ENCODE measurements at places on chromosomes 1 and 21.
A peak's percentile ranks its signal among the peaks of the same experiment; 100 is the strongest.

- DNase-seq, result no peak
Measured at GRCh38 chr1:159315381-159315780, 13.2 kb downstream of the FCER1A start.

- DNase-seq, result no peak
Measured at GRCh38 chr1:107679411-107679953, 285.5 kb downstream of the VAV3 start.

- DNase-seq, result no peak
Measured at GRCh38 chr1:247360991-247361731, 29.5 kb upstream of the ZNF496 start.

DNA sequence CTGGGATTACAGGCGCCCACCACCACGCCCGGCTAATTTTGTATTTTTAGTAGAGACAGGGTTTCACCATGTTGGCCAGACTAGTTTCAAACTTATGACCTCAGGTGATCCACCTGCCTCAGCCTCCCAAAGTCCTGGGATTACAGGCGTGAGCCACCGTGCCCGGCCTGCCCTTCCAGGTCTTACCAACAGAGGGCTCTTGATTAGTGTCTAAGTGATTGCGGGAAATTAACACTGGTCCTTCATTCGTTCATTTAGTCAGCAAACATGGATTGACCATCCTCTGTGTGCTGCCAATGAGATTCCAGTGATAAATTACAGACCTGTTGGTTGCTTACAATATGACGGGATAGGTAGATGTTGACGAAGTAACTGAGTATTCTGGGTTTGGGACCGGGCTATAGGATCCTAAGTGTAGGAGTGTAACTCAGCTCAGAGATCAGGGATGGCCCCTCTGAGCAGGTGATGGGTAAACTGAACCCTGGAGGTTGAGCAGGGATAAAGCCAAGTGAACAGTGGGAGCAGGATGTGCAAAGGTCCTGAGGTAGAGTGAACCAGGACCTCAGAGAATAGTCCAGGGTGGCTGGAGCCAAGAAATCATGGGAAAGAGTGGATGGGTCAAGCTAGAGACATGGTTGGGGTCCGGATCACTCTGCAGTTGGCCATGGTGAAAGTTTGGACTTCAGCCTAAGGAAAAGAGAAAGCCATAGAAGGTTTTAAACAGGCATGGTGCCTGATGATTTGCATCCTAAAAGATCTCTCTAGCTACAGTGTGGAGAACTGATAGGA is 171.2 kb downstream of the KAZN start:
- DNase-seq, result no peak

GRCh38 chr1:48718705-48719104 is 58.0 kb downstream of the BEND5 start:
- DNase-seq, result no peak

- DNase-seq, result no peak
Measured at GRCh38 chr1:235351441-235351840, 15.8 kb upstream of the TBCE start.

DNA sequence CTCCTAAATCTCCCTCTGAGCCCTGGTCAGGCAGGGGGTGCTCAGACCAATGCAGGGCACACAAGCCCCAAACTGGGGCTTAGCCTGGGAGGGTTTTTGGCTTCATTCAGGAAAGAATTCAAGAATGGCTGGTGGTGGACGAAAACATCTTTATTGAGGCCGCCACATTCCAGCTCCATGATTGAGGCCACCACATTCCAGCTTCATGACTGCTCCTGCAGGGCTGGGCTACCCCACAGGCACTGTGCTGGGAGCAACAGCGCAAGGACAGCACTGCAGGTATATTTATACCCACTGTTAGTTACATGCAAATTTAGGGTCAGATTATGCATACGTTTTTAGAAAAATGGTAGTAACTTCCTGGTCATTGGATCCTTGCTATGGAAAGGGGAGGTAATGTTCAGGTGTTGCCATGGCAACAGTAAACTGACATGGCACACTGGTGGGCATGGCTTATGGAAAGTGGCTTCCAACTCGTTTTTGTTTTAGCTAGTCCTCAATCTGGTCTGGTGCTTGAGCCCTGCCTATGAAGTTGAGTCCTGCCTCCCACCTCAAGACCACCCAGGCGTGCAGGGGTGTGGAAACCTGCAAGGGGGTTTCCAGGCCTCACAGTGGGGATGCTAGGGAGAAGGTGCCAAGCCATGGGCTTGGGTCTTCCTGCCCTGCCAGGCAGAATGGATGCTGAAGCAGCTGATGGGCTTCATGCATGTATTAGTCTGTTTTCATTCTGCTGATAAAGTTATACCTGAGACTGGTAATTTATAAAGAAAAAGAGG is 348.7 kb upstream of the AJAP1 start:
- DNase-seq, result no peak

DNA sequence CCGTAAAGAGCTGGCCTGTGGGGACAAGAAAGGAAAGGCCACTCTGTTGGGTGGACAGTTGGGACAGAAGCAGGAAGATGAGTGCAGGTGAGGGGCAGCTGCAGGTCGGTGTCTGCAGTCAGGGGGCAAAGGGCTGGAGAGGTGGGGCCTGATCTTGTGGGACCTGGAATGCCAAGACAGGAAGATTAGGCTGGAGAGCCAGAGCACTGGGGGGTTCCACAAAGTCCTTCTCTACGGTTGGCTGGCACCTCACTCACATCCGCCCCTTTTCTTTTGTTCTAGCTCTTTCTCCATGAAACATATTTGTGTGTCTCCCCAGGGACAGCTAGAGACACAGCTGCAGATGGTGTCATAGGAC is 404.1 kb downstream of the PTPRU start:
- peak; percentile 15 for DNase-seq

- no peak for DNase-seq
Measured at GRCh38 chr1:109167001-109167506, 46.7 kb upstream of the SARS1 start.

GRCh38 chr1:67536957-67537666 is 106.9 kb upstream of the SERBP1 start:
- peak; percentile 78 for DNase-seq

DNA sequence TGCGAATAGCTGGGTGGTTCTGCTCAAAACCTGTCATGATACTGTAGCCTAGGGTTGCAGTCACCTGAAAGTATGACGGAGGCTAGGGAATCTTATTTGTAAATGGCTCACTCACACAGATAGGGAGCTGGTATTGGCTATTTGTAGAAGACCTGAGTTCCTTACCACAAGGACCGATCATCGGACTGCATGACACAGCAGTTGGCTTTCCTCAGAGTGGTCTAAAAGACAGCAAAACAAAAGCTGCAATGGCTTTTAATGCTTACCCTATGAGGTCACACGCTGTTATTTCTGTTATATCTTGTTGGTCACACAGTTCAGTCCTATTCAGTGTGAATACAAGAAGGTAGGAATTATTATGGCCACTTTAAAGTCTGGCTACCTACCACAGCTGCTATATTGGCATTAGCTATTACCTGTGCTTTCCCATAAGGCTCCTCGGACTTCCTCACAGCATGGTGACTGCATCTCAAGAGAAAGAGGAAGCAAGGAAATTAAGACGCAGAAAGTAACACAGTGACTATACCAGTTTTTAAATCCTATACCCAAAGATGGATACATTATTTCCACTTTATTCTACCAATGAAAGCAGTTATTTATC is 68.4 kb upstream of the LRRC7 start:
- DNase-seq, result no peak

- no peak for DNase-seq
Measured at GRCh38 chr1:82221721-82222120, 421.0 kb downstream of the ADGRL2 start.

DNA sequence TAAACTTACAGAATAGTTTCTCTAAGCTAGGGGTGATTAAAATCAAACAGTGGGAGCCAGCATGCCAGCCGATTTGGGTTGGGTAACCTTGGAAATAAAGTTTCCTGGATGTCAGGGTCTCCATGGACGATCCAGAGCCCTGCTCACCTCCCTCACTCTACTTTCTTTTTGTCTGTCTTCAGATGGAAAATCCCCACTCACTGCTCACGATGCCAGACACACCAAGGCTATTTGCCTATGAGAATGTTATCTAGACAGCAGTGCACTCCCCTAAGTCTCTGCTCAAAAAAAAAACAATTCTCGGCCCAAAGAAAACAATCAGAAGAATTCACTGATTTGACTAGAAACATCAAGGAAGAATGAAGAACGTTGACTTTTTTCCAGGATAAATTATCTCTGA is 13.9 kb downstream of the SLAMF7 start:
- DNase-seq, result no peak

DNA sequence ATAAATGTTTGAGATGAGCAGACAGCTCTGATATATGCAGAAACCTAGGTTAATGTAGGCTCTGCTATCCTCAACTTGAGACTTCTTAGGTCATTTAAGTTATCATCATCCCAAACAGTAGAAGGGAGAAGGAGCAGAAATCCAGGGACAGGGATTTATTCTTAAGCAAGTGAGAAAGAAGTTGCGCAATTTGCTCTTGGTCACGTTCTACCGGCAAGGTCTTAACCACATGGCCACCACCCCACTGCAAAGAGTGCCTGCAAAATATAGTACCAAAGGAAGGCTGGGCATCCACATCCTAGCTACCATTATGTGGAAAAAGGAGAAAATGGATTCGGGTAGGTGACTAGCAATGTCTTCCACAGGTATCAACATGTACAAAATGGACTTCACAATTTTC is 25.2 kb downstream of the CRNN start:
- no peak for DNase-seq

DNA sequence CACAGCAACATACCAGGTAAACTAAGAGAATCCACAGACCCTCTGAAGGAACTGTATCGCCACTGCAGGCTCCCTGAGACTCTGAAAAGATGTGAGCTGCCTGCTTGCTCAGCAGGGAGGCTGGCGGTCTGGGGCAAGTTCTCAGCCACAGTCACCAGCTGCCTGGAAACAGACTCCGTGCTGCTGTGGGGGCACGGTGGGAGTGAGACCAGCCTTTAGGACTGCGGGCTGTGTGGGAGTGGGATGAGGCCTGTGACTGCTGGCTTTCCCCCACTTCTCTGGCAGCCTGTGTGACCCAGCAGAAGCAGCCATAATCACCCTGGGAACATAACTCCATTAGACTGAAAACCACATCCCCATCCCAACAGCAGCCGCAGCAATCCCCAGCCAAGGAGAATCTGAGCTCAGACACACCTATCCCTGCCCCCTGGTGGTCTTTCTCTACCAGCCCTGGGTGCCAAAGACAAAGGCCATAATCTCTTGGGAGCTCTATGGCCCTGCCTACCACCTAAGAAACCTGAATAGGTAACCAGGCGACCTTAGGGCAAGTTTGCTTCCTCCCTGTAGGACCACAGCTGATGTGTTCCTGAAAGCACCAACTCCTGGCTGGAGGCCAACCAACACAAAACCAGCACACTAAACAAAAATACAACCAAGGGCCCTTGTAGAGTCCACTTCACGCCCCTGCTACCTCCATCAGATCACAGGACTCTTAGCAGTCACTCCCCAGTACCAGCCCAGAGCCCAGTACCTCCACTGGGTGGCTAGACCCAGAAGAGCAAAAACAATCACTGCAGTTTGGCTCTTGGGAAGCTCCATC is 151.5 kb downstream of the SMYD3 start:
- DNase-seq, result no peak

GRCh38 chr1:194474701-194475100 is 1288.3 kb upstream of the B3GALT2 start:
- DNase-seq, result no peak

- DNase-seq, result no peak
Measured at GRCh38 chr21:41808094-41808493, 41.2 kb upstream of the RIPK4 start.

- DNase-seq, result no peak
Measured at GRCh38 chr1:59040486-59040885, 256.4 kb upstream of the FGGY start.

DNA sequence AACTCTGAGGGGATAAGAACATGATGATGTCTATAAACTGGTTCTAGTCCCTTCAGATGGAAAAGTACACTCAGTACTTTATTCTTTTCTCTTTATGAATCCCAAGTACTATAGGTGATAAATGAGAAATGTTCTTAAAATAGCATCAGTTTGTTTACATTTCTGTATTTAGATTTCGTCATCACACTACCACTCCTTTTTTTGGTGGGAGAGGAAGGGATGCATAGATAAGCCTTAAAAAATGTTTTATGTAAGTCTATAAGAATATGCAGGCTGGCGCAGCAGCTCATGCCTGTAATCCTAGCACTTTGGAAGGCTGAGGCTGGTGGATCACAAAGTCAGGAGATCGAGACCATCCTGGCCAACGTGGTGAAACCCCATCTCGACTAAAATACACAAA is 144.8 kb downstream of the USP25 start:
- no peak for DNase-seq

DNA sequence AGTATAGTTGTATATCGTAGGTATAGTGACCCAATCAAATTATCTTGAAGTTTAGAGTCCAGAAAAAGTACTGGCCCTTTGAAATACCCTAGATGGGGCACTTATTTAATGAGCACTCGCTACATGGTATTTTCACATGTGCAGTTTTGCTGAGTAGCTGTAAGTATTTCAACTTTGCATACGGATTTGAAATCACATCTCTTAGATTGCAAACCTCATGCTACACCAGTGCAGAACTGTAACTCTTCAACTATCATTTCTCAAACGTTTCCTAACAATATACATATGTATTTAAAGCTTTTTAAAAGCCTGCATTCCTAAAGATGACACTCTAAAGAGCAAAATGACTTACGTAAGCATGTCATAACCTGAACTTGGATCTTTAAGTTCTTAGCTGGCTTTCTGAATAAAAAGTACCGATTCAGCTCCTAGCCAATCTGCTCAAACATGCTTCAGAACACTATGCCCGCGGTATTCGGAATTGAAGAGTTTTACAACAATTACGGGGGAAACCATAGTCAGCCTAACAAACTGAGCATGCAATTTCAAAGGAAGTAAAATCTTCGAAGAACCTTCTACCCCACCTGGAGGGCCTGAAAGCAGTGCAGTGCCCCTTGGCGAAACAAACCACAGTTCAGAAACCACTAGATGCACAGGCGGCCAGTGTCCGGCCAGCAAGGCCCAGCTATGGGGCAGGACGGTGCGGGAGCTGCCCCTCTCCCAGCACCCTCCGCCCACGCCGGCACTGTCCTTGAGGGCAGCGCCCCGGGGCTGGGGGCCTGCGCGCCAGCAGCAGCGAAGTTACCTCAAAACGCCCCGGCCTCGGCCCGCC is 863 bp downstream of the FH start:
- DNase-seq, result peak; percentile 36

DNA sequence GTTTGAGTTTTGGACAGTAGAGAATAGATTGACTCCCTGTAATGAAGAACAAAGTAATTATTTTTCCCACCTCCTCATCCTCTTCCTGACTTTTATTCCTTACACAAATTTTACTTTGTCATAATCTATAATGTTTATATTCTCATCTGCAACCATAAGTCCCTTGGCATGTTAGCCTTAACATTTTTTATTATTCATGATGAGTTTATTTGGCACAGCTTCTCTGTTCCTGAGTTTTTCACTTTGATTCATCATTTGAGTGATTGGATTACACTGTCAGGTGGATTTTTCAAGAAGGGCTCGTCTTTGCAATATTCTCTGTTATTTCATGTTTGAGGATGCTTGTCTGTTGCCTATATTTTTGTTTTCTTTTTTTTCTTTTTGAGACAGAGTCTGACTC is 35.7 kb downstream of the TNFRSF8 start:
- no peak for DNase-seq

GRCh38 chr1:220616836-220617235 is 73.3 kb upstream of the C1orf115 start:
- no peak for DNase-seq

All from NCI-H1092 treated with DMSO at 0.1 percent for 48 hours (cell line).